ENCODE measurements at places on chromosomes 5 and 9. TPM values are rescaled to one million over a fixed set of nuclear protein-coding genes. Genes with fewer than 3 reads are reported as not detected.

Gene TNC
- total RNA-seq: 1.2 TPM

Gene SLC2A8
- total RNA-seq: 12.4 TPM

Gene TRPM3
- total RNA-seq: not detected

Gene PLEKHG4B
- 0.78 TPM for total RNA-seq

Gene CERCAM
- total RNA-seq: 41.2 TPM

Gene ANKRD31
- total RNA-seq: 0.12 TPM

Gene FAM151B
- 1.8 TPM for total RNA-seq

Gene SMIM32
- total RNA-seq: not detected

Gene PCDHGA11
- 0.02 TPM for total RNA-seq

Gene NUDT12
- total RNA-seq: 1.9 TPM

Gene DMRTA1
- total RNA-seq: 1.0 TPM

Gene SPARC
- 16.4 TPM for total RNA-seq

Gene KIF3A
- 8.3 TPM for total RNA-seq

Gene BTNL8
- not detected for total RNA-seq

Gene UNC13B
- total RNA-seq: 8.7 TPM

Gene SHC3
- total RNA-seq: 0.80 TPM

Gene VLDLR
- 22.4 TPM for total RNA-seq

Gene ASPN
- total RNA-seq: not detected

All from A549 treated with CpdA at 1 μM for 4 hours (cell line).